Mucosa of gallbladder (tissue), 1 donor: ENCODE measurements at places on chromosomes 3 and 15. TPM values are rescaled to one million over a fixed set of nuclear protein-coding genes. Genes with fewer than 3 reads are reported as not detected.

Gene PPIP5K1
- 104 TPM for total RNA-seq

GRCh38 chr3:41464858-41465257, 265.6 kb downstream of the CTNNB1 start:
- DNase-seq = no peak

Gene IGSF10
- total RNA-seq = 13.6 TPM

Gene SAMMSON
- not detected for total RNA-seq

DNA sequence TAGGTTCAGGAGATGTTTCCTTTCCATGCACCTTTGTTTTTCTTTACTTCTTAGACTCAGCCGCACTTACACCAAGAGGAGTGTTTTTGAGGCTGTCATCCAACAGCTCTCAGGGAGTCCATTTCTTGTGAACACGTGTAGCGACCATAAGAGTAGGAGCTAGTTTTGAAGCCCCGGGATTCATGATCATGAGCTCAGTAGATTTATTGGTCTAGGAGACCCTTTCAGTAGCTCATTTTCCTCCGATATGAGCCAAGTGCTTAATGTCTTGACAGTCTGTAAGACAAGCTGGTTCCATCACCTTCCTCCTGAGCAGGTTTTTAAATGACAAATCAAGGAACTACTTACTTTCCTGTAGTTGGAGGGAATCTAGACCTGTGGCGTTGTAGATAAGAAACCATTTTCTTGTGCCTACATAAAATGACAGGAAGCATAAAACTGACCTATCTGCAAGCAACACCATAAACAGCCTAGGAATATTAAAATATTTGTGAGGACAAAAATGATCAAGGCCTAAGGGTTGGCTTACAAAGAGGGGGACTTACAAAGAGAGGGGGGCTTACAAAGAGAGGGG, 172.6 kb upstream of the BHLHE40 start:
- DNase-seq = no peak

GRCh38 chr15:93823971-93824913, 407.1 kb upstream of the MCTP2 start:
- DNase-seq = no peak

DNA sequence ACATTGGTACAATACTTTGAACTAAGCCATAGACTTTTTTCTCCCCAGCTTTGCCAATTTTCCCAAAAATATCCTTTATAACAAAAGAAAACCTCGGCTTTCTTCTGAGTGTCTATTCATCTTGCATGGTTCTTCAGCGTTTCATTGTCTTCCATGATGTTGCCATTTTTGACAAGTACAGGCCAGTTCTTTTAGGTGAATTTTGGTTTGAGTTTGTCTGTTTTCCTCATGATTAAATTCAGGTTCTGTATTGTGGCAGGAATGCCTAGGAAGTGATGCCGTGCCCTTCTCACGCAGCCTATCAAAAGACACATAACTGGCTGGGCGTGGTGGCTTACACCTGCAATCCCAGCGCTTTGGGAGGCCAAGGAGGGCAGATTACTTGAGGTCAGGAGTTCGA, 7.6 kb upstream of the CSPG4 start:
- no peak for DNase-seq

DNA sequence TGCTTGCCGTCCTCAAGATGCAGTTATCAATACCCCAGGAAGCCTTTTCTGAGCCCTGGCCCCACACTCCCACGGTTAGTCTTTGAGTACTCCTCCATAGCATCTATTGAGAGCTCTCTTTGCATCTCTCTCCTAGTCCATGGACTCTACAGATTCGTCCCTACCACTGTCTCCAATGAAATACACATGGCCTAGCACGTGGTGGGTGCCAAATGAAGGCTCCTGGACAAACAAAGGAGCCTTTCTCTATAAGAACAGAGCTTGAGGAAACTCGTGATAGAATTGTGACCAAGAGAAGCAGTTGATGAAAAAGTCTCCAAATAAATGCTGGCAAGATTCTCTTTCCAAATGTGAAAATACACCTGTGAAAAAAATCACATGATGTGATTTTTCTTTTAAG, 166.1 kb downstream of the GABRG3 start:
- no peak for DNase-seq

Gene PLS1
- 81.0 TPM for total RNA-seq

GRCh38 chr15:61198722-61199121, 30.4 kb downstream of the RORA start:
- no peak for DNase-seq

Gene GNAI2
- total RNA-seq = 261 TPM

GRCh38 chr3:181757694-181758306, 46.1 kb downstream of the SOX2 start:
- no peak for DNase-seq

DNA sequence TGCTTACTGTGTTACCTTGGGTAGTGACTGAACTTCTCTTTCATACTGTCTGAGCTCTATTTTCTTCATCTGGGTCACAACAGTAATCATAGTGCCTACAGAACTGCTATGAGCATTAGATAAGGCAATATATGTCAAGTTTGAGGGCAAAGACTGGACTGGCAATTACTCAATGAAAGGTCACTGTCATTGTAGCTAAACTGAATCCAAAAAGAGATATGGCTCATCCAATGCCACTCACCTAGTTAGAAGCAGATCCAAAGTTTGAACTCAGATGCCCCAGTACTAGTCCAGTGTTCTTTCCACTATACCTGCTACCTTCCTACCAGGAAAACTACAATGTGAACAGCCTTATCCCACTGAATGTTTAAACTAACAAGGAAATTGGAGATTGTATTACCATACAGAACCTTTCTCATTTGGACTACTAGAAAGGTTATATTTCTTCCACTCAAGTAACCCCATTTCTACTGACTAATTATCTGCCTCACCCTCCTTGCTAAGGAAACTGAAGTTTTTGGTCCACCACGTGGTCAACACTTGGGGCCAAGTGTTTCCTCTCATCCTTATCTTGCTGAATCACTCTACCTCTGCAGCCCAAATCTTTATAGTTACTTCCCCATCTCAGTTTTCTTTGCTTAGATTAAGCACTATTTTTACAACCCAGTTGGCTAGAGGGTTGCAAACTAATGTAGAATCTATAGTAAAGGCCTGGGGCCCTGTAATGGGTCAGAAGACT, 202.3 kb upstream of the LPP start:
- no peak for DNase-seq

DNA sequence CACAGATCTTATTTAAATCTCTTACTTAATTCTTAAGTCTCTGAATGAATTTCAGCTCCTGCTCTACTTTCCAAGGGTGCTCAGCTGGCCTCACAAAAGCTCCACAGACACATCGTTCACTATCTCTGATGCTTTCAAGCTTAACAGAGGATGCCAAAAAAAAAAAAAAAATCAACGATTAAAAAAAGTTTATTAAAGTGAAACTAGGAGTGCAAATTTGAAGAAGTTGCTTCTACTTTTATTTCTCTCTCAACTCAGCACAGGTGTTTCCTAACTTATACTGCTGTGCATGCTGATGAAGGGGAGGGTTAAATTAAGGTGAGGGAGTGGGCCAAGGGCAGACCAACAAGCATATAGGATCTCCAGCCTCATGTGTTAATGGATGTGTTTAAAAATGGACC, 157.2 kb downstream of the TIGIT start:
- DNase-seq = no peak

Gene TNFAIP8L3
- 4.2 TPM for total RNA-seq

GRCh38 chr15:51398626-51399025, 57.2 kb downstream of the GLDN start:
- no peak for DNase-seq
